ENCODE measurements at places on chromosomes 1 and 21.

- DNase-seq, result peak; percentile 30
Measured at GRCh38 chr1:181104790-181105133, 16.3 kb downstream of the IER5 start.

DNA sequence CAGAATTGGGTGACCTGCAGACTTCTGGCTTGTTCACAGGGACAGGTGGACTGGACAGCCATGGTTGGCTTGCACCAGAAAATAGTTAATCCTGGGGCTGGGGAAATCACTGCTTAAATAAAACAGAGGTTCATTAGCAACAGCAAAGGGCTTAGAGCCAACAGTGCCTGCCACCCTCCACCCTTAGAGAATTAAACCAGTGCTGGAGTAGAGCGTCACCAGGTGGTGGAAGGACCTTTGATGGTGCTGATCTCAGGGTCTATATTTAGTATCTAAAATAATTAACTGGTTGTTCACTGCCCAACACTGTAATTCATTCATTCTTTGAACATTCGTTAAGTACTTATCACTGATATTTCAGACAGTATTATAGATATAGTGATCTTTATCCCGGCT lies 34.7 kb upstream of the PDE9A start:
- DNase-seq, result no peak

DNA sequence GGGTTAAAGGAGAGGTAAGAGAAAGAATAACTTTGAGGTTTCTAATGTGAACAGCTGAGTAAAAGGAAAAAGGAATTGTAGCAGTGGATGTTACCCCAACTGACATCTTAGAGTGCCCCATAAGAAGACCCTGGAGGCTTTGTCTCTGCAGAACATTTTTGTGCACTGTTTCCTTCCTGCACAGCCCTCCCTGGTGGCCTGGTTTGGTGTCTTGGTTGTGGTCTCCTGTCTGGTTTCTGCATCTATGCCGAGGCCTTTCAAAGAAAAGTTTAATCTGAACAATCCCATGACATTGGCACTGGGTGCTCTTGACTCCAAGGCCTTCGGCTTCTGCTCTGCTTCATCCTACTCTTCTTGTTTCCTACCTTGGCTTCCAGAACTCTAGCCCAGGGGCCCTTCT lies 57.8 kb downstream of the RHOU start:
- no peak for DNase-seq

DNA sequence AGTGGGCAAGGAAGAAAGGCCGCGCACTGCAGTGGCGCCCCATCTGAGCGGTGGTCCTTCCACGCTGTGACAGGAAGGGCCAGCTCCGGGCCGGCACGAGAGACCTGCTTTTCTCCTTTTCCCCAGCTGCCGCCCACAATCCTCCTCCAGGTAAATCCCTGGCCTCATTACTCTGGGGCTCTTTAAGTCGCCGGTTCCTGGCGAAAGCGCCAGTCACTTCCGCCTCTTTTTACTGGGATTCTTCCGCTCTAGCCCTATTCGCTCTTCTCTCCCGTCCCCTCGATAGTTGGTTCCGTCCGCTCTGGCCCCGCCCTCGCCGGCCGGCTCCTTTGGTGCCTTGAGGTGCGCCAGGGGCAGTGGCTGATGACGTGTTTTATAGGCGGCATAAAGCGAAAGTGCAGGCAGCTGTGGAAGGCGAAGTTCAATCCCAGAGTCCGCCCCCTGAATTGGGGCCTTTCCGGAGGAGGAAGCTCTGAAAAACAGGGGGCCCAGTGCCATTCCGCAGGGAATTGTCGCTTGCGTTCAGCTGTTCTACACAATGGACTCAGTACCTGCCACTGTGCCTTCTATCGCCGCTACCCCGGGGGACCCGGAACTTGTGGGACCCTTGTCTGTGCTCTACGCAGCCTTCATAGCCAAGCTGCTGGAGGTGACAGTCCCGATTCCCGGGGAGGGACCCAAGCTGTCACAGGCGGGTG lies 26.2 kb downstream of the MIA3 start:
- peak; percentile 97 for DNase-seq

DNA sequence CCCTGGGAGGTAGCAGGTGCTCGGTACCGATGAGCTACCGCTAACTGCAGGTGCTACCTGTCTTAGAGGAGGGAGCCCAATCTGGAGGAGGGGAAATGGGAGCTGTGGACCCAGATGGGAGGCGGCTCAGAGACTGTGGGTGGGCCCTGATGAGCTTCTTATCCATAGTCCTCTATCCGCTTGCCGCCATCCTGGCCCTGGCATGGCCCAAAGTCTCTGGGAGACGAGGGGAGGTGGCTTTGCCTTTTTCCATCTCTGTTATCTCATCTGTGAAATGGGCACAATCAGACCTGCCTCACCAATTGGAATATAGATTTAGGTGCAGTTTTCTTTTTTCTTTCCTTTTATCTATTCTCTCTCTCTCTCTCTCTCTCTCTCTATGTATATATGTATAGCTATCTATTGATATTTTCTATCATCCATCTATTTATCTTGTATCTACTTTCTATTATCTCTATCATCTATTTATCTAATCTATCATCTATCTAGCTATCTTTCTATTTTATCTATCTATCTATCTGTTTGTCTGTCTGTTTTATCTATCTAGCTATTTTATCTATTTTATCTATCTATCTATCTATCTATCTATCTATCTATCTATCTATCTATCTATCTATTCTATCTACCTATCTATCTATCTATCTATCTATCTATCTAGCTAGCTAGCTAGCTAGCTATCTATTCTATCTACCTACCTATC lies 16.5 kb downstream of the TNFRSF1B start:
- DNase-seq, result no peak

DNA sequence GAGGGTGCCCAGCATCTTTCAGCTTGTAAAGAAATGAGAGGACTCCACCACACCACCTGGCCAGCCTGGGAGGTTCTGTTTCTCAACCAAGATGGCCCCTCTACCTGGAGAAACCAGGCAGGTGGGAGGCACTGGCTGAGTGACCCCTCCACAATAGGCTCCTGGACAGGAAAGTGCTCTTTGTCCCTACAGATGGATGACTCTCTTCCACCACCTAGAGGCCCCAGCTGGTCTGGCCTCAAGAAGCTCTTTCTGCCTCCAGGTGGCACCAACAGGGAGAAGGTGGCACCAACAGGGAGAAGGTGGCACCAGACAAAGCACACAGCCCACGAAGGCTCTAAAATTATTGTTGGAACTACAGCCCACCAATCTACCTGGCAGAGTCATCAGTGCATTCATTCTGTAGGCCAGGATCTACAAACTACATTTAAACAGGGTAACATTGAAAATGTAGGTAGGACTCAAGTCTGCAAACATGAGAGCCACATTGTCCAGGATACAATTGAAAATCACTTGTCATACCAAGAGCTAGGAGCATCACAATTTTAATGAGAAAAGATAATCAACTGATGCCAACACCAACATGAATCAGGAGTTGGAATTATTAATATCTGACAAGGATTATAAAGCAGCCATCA lies 14.4 kb downstream of the TMPRSS3 start:
- no peak for DNase-seq

Data from T1000 (cell line).